ENCODE measurements at places on chromosomes 3 and 15.

DNA sequence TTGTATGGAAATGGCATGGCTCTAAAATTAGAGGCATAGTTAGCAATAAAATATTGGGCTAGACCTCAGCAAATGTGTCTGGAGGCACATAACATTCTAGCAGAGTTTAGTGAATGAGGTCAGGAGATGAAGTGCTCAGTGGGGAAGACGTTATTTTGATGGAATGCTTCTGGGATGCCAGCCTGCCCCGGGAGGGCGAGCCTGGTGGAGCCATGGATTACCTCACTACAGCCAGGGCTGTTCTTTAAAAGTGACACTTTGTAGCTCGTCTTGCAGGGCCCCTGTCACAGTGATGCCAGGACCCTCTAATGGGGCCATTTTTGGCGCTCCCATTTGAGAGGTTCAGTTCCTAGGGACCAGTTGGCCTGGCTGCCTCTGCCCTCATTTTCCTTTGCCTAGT, 48.5 kb downstream of the PXYLP1 start:
- DNase-seq, result no peak

DNA sequence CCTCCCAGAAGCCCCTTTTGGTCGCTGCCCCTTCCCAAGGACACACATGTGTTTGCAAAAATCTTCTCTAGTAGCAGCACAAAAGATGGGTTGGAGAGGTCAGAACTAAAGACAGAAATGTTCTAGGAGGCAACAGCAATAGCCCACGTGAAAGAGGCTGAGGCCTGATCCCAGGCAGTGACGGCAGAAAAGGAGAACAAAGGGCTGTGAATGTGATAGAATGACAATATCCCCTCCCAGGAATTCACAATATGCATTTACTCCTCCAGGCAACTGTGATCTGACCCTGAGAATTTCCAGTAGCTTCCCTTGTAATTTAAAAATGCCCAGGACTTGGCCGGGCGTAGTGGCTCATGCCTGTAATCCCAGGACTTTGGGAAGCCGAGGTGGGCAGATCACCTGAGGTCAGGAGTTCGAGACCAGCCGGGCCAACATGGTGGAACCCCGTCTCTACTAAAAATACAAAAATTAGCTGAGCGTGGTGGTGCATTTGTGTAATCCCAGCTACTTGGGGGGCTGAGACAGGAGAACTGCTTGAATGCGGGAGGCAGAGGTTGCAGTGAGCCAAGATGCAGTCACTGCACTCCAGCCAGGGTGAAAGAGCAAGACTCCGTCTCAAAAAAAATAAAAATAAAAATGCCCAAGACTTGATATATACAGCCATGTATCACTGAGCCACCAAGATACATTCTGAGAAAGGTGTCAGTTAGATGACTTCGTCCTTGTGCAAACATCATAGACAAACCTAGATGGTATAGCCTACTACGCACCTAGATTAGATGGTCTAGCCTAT, 43.6 kb upstream of the PIAS1 start:
- no peak for DNase-seq

DNA sequence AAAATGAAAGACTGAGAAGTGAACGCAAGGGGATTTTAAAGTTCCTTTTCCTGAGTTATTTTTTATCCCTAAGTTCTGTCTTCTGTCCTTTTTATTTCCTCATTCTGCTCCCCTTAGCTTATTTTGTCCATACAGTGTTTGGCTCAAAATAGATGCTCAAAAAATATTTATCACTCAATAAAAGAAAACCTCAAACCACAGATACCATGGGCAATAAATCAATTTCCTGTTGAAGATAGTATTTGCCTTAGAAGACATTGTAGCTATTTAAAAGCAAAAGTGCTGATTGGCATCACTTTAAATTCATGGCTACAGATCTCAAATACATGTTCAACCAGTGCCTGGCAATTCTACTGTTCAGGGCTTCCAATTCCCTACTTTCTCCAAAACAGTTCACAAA, 316.5 kb upstream of the ADAMTS9 start:
- no peak for DNase-seq

GRCh38 chr3:35383719-35384555, 255.4 kb upstream of the ARPP21 start:
- no peak for DNase-seq

DNA sequence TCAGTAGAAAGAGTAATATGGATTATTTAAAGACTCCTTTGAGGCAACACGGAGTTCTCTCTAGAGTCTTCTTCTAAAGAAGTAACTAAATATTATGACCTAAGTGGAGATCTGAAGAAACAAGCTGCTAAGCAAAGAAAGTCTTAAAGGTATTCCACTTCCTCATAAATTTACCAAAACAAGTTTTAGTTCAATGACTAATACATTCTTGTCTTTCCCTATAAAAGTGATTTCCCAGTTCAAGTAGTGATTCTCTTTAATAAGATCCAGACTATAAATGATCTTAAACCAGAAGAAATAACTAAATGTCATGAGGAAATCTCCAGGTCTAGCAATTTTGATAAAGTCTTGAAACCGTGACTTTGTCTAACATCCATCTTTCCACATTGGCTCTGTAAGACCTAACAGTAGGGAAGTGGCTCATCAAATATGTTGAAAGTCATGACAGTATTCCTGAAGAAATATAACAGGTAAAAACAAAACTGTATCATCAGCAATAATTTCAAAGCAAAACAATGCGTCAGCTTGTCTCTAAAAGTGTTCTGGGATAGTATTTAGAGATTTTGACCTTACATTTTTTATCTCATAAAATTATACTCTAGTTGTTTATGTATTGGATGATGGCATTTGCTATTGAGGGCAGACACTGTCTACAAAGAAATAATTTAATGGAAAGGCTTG, 51.8 kb upstream of the NEDD4 start:
- DNase-seq, result no peak

DNA sequence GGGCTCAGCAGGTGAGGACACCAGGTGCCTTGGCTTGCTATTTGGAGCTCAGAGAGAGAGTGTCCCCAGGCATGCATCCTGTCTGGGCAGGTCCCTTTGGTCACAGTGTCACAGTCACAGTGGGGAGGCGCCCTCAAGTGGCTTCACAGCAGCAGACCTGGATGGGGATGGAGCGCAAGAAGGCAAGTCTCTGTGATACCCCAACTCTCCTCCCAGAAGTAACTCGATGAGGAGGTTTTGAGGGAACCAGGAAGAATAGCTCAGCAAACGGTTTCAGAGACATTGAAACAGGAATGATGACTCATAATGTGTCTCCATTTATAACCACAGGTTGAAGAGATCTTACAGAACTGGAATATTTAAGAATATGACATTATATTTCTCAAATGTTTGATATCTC, 66.5 kb upstream of the SH3GL3 start:
- no peak for DNase-seq

- no peak for DNase-seq
Measured at GRCh38 chr3:112376241-112376911, 43.4 kb downstream of the CD200 start.

DNA sequence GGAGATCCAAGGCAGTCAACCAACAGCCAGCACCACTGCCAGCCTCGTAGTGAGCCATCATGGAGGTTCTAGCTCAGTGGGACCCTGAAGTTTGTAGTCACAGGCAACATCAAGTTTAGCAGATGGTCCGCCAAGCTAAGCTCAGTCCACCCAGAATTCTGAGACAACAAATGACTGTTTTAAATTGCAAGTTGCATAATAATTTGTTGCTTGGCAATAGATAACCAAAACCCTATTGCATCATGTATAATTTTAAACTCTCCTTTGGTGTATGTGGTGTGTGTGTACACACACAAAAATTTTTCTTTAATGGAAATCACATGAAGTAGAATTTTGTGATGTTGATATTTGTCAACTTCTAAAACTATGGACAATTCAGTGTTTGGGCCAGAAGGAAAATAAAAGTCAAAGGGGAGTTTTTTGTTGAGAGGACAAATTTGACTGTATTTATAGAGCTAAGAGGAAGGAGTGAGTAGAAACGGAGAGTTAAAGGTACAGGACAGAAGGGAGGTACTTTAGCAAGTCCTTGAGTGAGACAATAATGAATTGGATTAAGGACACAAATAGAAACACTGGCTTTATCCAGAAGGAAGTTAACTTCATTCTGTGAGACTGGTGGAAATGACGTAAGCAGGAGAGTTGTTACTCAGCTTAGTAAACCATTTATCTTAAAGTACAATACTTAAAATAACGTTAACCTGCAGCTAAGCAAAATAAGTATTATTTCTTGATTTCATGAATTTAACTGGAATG, 83.6 kb downstream of the NCEH1 start:
- no peak for DNase-seq

DNA sequence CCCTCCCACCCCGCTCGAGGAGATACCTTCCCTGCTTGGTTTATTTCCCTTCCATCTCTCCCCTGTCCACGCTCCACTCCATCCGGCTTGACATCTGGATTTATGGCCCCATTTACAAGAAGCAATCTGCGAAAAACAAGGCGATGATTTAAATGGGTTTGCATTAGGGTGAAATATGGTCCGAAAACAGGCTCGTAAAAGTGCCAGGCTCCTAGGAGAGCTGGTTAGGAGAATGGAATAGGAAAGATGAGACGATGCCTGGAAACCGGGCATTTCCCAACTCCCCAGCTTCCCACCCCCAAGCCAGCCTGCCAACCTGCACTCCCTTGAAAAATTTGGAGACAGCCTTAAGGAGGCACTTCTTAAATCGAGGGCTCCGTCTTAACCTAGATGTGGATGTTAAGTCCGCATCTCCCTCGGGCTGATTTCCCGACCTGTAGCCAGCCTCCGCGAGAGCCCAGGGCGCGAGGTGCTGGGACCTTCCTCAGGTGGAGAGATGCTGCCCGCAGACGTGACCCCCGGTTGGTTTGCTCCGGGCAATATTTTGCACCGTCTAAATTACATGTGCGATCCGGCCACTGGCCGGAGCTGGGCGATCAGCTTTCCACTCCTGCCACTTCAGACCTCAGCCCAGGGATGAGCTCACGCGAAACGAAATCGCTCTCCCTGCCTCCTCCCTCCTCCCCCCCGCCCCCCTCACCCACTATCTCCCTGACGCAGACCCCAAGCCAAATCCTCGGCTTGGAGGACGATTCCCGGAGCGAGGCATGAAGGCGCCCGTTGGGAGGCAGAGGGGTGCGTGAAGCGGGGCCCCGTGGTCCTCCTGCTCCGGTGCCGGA, 1.3 kb downstream of the GRM7 start:
- DNase-seq, result no peak

DNA sequence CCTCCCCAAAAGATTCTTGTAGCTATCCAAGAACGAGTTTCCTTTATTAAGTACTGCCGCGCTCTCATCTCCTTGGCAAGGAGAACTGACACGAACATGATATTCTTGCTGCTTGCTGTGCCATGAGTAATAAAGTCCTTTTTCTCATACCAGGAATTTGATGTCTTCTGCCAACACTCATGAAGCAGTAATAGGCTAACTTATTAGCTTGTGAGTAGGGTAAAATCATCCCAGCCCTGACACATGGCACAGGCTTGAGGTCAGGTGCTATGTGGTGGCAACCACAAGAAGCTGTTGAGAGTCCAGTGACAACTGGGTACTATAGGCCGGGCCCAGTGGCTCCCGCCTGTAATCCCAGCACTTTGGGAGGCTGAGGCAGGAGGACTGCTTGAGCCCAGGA, 22.7 kb upstream of the UBXN7 start:
- no peak for DNase-seq

GRCh38 chr3:123660141-123660675, 75.4 kb upstream of the HACD2 start:
- DNase-seq, result no peak

GRCh38 chr3:25057379-25057778, 370.7 kb upstream of the RARB start:
- DNase-seq, result no peak

DNA sequence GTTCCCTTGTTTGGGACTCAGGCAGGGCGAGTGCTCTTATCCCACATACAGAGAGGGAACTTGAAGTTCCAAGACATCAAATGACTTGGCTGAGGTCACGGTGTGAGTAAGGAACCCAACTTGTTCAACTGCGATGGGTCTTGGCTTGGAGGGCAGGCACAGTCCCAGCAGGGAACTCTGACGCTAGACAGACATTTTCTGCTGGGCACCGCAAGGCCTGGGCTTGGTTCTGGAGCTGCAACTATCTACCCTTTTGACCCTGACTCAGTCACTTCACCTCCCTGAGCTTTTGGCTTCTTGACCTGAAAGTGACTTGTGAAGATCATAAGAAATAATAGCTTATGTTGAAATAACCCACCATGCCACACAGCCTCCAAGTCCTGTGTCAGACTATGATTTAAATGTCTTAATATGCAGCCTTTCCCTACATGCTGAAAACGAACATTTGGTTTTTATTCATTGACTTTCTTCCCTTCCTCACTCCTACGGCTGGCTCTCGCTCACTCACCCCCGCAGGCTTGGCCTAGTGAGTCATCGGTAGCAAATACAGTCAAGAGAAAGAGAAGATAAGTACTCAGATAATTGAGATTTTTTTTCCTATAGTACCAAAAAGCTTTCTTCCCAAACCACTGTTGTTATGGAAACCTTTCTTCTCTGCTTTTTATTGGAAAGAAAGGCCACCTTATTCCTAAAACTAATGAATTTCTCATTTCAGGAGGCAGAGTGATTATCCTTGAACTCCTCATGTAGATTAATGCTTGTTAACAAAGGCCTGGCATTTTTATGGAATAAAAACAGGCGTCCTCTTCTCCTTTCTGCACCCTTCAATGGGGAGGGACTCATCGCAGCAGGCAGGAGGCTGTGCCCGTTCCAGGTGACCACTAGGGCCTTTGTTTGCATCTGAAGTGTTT, 178.4 kb downstream of the ATP10A start:
- DNase-seq, result no peak

- DNase-seq, result no peak
Measured at GRCh38 chr3:25582242-25582641, 82.5 kb downstream of the TOP2B start.

- DNase-seq, result no peak
Measured at GRCh38 chr3:116811754-116812153, 102.2 kb downstream of the TUSC7 start.

DNA sequence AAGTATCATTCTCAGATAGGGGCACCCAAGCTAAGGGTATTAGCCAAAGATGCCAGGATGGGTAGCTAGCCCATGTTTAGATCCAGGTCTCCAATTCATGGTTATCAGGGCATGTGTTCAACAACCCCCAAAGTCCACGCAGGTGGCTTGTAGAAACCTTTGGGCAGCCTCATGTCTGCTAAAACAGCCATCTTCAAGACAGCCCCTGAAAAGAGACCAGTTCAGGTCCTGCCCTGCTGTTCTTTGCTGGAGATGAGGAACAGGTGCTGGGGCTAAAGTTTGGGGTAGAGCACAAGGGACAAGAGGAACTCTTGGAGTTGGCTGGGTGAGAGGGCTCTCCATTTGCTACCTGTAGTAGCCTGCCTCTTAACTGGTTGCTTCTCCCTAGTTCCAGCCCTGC, 4.6 kb downstream of the PPM1M start:
- DNase-seq, result no peak

DNA sequence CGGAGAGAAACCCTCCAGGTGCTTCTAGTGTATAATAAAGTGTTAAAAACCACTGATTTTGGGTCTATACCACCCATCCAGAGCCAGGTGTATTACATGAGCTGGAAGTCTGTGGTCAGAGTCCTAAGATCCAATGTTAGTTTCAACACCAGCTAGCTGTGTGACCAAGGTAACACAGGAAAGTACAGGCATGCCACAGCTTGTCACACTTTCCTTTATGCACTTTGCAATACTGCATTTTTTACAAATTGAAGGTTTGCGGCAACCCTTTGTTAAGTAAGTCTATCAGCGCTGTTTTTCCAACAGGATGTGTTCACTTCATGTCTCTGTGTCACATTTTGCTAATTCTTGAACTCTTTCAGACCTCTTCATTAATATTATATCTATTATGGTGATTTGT, 201.3 kb upstream of the PRICKLE2 start:
- no peak for DNase-seq
